Activated effector memory CD4-positive, alpha-beta T cell treated with anti-CD3 and anti-CD28 coated beads, Interleukin-2, amount 50 U/mL, for 16 hours (primary cell): ENCODE measurements at places on chromosomes 3 and 15.

GRCh38 chr3:110184536-110184935, 847.2 kb upstream of the DPPA4 start:
- no peak for DNase-seq

DNA sequence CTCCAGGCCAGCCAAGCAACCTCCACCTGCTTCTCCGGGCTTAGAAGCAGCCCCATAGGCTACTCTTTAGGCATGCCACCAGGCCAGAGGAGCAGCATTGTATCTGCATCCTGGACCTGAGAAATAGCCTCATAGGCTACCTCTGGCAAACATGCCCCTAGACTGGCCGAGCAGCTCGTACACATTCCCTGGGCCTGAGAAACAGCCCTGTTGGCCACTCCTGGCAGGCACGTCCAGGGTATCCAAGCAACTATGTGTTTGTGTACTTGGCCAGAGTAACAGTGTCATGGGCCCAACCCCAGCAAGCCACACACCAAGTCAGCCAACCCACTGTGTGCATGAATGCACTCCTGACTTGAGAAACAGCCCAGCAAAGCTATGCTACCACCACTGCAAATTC, 498.7 kb upstream of the CDIN1 start:
- no peak for DNase-seq

DNA sequence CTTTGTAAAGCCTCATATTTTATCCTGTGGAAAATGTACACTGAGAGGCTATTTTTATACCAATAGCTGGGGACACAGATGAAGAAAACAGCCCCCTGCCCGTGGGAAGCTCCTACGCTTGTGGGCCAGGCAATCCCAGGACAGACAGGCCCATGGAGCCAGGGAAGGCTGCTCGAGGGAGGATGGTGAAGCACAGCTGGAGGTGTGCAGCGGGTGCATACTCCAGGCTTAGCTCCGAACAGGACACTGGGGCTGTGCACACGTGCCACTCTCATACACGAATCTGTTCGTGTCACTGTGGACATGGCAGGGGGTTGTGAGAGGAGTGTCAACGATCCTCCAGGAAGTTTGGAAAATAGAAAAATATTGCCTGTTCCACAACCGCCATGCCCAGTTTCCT, 36.1 kb downstream of the SMAD6 start:
- DNase-seq, result no peak

DNA sequence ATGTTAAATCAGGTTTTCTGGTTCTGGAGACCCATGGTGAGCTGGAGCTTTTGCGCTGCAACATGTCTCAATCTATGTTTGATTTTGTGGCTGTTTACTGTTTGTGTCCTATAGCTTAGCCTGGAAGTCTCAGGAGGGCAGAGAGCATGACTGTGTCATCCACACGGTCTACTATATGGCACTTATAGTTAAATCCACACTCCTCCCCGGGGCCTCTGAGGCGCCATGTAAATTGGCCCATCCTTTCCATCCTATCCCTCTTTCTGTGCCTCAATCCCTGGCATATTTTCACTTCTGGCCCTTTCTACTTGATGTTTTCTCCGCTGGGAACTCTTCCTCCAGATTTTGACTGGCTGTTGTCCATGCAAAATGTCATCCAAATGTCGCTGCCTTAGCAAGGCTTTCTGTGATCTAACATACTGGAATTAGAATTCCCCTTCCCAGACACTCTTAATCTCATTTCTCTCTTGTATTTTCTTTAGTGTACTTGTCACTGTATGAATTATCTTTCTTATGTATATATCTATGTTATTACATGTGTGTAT, 560.8 kb upstream of the RGMA start:
- no peak for DNase-seq

GRCh38 chr3:14430053-14430452, 27.6 kb downstream of the SLC6A6 start:
- no peak for DNase-seq

- DNase-seq, result no peak
These were observed 305.1 kb upstream of the KCNH8 start for GRCh38 chr3:18843188-18843587.

- DNase-seq, result no peak
These were observed 217.6 kb upstream of the TOPAZ1 start for GRCh38 chr3:44023961-44024593.

GRCh38 chr15:65028338-65028737, 1.1 kb downstream of the MTFMT start:
- DNase-seq, result no peak
